Hematopoietic multipotent progenitor cell treated with erythropoietin and hydrocortisone succinate and interleukin-3 and kit ligand, for 6 days (in vitro differentiated cells): ENCODE measurements at places on chromosomes 6 and 20.

DNA sequence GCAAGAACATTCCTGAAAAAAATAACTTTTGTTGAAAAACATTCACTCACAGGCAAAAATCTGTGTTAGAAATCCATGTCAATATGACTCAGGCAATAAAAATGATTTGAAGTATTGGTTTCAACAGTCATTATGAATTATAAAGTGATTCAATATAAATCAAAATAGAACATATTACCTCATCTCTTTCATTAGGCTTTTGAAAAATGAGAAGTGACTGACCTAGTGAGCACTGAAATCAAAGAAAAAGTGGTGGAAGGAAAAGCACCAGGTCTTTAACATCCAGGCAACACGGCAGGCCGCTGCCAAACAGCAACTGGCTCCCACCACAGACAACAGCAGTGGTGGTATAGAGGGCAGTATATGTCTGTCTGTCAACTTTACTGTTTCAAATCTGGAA lies 68.9 kb downstream of the MAN1A1 start:
- DNase-seq, result no peak

DNA sequence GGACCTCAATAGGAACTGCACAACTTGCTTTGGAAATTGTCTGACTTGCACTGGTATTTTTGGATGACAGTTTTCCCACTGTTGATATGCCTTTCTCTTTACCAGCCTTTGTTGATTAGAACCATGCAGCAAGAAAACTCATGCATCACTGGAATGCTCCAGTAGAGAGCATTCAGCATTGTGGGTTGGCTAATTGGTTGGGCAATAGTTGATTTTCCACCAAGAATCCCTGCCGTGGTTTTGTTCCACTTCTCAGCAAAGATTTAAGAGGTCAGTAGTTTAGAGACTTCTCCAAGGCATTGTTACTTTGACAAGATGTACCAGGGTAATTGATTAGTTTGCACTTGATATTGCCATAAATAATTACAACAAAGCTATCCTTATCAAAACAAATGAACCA lies 260.0 kb downstream of the DHX35 start:
- no peak for DNase-seq

DNA sequence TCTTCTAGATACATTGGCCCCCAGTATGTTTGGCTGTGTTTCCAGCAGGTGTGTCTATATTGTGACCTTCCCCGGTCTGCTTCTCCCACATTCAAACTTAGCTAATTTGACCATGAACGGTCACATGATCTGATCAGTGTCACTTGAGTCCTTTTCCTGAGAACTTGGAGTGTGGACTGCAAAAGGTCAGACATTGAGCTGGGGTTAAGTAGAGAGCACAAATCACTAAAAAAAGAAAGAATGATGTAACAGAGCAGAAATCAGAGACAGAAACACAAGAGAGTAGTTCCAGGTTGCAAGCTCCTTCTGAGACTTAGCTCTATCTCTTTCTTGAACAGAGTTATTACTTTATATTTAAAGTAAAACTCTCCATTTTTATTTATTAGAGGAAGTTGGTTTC lies 733.9 kb downstream of the CBLN4 start:
- no peak for DNase-seq

DNA sequence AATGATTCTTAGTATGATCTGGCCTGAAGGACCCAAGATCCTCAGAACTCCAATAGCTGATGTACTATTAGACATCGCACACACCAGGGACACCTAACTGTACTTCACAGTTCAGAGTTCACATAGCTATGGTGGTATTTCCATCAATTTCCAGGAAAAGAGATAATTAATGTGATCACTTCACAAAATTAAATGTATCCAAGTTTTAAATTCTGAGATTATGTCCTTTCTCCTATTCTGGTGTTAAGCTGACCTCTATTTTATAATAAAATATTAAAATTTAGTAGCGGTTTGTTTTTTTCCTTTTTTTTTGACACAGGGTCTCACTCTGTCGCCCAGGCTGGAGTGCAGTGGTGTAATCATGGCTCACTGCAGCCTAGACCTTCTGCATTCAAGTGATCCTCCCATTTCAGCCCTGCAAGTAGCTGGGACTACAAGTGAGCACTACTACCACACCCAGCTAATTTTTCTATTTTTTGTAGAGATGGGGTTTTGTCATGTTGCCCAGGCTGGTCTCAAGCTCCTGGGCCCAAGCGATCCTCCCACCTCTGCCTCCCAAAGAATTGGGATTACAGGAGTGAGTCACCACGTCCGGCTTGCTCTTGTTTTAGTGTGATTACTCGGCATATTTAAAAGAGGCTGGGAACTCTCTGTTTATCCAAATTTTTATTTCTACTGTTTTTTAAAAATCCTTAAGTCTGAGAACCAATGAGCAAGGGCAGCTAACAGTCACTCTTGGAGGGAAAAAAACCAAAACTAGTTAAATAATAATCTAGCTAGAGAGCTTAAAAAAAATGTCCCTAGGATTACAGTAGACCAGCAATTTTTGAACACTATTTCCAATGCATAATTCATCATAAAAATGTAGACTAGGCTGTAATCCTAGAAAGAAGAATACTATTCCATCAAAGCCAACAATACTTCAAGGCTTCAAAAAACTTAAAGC lies 16.0 kb downstream of the KIF13A start:
- DNase-seq, result peak; percentile 31

DNA sequence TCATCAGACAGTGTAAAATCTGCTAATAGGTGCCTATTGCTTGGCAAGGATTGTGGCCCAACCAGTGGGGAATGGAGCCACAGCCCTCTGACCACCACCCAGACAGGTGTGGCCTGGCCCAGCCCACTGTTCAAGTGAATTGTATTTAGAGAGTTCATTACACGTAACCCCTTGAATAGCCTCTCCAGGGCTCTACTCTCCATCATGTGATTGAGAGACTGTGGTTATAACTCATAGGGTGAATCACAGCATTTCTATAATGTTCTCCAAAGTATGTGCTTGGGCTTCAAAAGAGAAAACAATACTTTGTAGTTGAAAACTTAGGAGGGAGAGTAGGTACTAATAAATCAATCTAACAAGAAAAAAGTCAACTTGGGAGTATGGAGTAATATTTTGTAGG lies 38.4 kb downstream of the ALDH8A1 start:
- DNase-seq, result no peak

DNA sequence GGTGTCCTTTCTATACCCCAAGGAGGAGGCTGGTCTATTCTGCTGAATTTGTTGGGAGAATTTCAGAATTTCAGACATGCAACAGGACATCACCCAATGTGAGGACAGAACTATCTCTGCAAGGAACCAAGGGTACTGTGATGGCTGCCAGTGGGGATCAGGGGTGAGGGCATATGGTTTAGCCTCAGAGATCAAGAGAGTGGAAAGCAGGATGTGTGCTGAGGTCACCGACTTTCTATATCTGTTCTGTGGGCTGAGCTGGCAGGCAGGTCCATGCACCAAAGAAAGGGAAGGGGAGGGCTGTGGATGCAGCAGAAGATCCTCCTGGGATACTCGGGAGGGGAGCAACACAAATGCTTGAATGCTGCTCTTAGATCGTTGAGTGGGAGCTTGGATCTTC lies 28.8 kb downstream of the MYT1 start:
- no peak for DNase-seq

DNA sequence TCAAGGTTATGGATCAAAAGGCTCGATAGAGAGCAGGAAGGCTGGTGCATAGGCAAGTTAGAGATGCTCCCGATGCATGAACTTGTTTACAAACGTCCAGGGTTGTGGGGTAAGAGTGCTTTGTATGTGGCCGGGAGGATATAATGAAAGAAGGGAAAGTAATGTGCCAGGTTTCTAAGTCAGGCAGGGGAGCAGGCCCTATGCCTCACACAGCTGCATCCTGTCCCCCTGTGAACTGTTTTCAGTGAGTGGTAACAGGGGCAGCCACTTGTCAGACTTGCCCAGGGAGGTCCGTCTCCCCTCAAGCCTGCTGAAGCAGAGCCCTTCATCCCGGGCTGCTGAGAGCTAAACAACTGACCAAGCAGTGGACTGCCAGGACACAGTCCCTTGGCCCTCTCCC lies 19.4 kb downstream of the KCNK5 start:
- no peak for DNase-seq

DNA sequence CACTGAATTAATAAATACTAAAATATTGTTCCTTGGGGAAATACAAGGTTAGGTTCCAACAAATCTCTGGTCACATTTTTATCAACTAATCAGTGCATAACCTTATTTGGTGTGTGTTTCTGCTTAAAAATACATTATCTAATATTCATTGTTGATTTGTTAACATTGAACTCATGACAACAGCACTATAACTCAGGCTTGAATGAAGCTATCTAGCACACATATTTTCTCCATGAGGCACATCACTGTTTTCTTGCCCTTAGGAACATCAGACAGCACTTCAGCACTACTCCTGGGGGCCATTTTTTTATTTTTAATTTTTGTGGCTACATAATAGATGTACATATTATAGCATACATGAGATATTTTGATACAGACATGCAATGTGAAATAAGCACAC lies 277.2 kb upstream of the NT5E start:
- DNase-seq, result no peak

GRCh38 chr20:4800676-4801449 lies 79.2 kb downstream of the PRND start:
- DNase-seq, result no peak

- DNase-seq, result no peak
Observed at GRCh38 chr6:146961831-146962230, 242.4 kb upstream of the STXBP5 start.

DNA sequence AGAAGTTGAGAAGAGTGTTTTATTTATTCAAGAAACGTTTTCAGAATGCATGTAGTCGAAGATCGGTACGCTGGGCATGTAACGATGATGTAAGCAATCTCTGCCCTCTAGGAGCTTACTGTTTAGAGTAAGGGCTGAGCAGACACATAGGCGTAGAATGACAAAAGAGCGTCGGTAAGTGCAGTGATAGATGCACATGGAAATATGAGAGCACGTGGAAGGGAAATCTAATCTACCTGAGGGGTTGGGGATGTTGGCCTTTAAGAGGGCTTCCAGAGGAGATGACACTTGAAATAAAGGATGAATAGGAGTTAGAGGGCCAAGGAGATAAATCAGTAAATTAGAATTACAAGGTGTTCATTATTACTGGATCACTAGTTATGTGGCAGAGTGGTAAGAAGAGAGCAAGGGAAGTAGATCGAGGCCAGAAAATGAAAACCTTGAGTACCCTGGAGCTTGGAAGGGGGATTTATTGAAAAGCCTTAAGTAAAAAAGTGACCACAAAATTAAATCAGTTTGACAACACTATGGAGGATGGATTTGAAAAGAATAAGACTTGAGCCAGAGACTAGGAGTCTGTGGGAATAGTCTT lies 782 bp downstream of the TRMT11 start:
- DNase-seq, result peak; percentile 55

GRCh38 chr20:43987531-43987930 lies 72.9 kb downstream of the TOX2 start:
- DNase-seq, result no peak

DNA sequence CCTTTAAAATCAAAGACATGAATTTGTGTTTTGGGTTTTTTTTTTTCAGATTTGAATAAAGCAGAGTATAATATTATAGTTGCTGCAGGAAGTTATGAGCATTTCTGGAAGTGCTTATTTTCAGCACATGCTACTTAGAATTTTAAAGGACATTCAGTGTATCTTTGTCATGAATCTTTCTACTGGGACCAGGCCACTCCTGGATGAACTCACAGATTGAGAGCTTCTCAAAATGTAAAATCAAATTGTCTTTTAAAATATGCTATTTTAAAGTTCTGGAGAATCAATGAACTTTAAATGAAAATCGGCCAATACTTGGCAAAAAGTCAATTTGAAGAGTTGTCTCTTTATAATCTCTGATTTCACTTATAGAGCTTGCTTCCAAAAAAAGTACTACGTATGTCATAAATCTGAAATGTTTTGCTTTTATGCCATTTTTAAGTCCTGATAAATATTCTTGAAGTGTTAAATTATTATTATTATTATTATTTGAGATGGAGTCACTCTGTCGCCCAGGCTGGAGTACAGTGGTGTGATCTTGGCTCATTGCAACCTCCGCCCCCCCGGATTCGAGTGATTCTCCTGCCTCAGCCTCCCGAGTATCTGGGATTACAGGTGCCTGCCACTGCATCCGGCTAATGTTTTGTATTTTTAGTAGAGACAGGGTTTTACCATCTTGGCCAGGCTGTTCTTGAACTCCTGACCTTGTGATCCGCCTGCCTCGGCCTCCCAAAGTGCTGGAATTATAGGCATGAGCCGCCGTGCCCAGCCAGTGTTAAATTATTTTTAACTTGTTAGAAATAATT lies 175.7 kb upstream of the AKAP12 start:
- DNase-seq, result no peak

DNA sequence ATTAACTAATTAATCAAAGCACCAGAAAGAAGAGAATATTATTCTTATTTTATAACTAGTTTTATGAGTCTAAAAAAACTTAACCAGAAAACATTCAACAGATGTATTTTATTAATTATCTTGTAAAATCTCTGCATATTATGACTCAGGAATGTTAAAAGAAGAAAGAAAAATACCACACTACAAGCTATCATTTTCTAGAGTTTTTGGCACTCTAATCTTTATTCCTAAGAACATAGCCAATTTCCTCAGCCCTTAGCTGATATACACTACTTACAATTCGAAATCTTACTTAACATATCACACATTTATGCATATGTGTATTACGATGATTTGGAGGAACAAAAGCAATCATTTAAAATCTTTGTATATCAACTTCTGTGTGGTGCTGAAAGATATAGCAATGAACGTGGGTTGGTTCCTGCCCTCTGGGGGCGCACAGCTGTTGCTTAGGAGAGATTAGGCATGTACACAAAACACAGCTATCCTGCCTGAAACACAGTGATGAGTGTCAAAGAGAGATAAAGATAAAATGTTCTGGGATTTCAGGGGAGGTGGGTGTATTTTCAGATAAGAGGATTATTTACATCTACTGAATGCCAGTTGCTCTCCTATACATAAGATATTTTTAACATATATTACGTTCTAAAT lies 404.5 kb downstream of the SYNE1 start:
- peak; percentile 82 for DNase-seq

DNA sequence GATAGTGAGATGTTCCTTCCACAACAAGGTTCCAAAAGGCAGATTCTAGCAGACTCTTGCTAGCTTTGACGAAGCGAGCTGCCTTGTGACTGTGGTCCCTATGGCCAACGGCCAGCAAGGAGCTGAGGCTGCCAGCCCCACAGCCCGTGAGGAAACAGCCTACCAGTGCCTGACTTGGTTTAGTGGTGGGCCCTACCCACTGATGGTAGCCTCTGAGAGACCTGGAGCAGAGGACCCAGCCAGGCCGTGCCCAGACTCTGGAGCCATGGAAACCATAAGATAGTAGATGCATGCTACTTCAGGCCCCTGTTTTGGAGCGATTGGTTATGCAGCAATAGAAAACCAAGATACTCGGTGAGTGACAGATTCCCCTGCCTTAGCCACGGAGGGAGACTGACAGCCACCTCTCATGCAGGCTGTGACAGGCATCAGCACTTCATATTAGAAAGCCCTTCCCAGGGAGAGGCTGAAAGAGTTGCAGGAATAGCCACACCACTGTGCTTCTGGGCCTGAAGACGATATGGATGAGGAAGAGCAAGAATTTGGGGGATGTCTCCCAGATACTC lies 19.2 kb downstream of the PSMG4 start:
- DNase-seq, result no peak
